Type B pancreatic cell (in vitro differentiated cells): ENCODE measurements at places on chromosomes 7 and 10. TPM values are rescaled to one million over a fixed set of nuclear protein-coding genes. Genes with fewer than 3 reads are reported as not detected.
A peak's percentile ranks its signal among the peaks of the same experiment; 100 is the strongest.

DNA sequence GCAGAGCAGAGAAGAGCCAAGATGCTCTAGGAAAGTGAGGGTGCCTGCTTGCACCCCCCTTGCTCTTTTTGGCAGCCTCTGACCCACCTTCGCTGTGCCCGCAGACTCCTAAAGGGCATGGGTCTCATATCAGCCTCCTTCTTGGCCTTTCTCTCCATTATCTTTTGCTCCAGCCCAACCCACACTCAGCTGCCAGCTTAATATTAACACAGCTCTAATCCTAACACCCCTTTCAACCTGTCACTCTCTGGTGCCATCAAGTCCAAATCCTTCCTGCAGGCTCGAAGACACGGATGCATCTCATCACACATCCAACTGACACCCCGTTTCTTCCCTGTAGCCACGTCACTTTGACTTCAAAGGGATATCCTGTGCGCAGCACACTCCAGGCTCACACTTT lies 171.6 kb upstream of the AUTS2 start:
- DNase-seq: no peak

DNA sequence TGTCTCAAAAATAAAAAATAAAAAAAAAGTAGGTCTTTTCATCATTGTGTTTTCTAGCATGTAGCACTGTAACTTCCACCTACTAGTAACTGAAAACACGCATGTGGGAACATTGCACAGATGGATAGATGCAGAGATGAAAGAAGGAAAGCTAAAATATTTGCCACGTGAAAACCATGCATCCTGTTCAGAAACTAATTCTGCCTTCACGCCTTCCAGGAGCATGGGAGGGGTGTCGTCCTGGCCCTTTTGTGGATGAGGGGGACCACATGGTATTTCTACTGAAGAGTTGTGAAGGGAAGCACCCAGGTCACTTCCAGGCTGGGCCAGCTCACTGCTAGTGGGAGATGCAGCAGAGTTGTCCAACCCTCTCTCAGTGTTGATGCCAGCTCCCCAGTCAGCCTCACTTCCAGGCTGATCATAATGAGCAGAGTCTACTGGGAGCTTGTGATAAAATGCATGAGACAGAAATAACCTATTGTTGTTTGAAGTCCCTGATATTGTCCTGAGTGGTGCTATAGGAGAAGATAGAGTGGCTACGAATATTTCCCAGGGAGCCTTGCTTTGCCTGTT lies 287.1 kb upstream of the CELF2 start:
- no peak for DNase-seq

GRCh38 chr10:103609231-103610082 lies 116.0 kb downstream of the NEURL1 start:
- DNase-seq: no peak

DNA sequence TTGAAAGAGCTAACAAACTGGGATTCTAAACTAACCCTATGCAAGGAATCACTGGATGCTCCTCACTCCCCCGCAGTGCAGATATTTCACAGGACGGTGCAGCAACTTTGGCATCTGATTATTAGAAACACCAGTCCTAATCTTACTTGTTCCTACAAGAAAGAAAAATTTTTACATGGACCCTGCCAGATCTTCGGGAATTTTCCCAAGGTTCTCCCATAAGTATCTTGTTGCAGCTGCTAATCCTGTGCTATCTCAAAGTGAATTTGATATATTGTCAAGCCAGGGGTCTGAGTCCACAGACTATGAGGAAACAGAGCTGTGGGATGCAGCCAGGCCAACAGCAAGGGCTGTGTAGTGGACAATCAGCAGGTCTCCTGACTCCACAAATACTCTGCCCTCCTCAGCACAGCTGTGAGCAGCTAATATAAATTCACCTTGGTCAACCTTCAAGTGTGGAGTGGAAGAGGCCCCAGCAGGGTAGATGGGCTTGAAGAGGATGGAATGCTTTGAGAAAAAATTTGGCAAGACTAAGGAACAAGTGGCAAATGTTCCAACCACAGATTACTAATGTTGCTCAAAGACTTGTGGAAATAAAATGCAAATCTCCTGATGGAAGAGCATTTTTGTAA lies 25.6 kb downstream of the VSTM4 start:
- DNase-seq: peak; percentile 40

GRCh38 chr7:129401967-129402860 lies 32.0 kb upstream of the STRIP2 start:
- no peak for DNase-seq

GRCh38 chr7:128404143-128404681 lies 5.6 kb downstream of the IMPDH1 start:
- no peak for DNase-seq

DNA sequence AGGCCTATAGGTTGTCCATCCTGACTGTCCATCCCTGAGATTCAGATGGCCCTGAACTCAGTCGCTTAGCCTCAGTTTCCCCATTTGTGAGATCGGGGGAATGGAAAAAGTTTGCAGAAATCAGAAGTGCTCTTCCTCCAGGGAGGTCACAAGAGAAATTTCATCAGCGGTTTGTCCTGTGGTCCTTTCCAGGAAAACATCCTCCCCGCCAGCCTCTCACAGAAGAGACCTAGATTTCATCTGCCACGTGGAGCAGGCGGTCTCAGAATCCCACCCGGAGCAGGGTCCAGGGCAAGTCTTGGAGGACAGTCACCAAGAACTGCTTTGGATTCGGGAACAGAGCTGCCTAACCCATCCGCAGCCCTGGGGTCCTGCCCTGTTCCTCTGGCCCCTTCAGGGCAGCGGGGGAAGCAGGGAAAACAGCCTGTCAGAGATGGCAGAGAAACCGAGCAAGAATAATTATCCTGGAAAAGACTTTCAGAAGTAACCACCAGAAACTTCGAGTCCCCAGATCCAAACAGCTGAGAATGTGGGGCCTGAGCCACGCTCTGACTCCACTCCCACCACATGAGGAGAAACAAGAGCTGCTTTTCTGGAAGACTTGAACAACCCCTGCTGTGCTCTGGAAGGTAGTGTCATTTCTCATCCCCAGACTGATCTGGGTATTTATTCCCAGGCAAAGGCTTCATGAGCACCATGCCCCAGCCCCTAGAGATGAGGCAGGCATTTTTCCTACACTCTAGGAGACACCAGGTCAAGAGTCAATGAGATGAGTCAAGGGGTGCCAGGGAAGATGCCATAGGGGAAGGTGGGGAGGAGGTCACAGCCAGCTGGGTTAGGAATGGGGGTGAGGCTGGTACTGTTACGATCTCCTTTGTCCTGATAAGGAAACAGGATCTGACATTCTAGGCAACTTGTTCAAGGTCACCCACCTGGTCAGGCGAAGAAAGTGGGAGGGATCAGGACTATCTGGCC lies 1.1 kb upstream of the TNS3 start:
- DNase-seq: no peak

DNA sequence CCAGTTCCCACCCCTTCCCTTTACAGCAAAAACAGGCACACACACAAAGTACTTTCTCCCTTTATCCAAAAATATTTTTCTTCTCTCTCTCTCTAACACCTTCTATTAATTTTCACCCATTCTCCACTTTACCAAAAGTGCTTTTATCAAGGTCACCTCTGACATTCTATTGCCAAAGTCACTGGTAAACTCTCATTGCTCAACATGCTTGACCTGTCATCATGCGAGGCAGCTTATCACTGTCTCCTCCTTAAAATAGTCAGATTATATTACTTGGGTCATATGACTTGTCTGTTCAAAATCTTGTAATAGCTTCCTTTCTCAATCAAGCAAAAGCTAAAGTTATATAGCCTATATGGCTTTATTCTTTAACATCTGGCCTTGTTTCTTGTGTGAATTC lies 28.6 kb downstream of the MACC1 start:
- DNase-seq: no peak

GRCh38 chr10:104220522-104220921 lies 11.6 kb downstream of the CFAP43 start:
- no peak for DNase-seq

DNA sequence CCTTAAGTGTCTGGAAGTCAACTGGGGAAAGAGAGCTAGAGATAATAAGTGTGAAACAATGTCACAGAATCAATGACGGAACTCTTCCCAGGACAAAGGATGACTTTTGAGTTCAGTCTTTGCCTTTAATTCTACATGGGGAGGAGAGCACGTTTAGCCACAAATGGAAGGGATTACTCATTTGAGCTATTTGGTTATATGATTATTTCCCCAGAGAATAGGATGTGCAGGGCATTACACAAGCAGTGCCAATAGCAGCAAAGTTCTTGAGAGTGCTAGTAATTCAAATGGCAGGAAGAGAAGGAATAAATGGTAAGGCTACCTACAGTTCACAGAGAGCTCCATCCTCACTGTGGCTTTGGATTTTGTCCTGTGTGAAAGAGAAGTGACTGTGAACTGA lies 6.0 kb downstream of the EGFR start:
- DNase-seq: no peak

- DNase-seq: no peak
Observed at GRCh38 chr10:69503896-69504265, 52.6 kb downstream of the TSPAN15 start.

DNA sequence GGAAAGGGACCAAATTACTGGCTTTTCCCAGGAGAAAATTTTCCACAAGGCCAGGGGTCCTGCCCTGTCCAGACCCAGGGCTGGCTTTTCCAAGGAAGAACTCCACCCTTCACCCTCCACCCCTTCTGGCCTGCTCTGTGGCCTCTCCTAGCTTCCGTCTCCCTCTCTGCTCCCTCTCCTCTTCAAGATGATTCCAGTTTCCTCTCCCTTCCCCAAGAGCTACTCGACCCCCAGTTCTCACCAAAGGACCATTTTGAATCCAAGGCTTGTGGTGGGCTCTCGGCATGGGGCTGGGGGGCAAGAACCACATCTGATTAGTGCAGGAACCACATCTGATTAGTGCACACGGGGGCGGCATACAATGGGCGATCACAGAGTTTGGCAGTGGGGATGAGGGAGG lies 7.7 kb downstream of the CHAT start:
- DNase-seq: no peak

DNA sequence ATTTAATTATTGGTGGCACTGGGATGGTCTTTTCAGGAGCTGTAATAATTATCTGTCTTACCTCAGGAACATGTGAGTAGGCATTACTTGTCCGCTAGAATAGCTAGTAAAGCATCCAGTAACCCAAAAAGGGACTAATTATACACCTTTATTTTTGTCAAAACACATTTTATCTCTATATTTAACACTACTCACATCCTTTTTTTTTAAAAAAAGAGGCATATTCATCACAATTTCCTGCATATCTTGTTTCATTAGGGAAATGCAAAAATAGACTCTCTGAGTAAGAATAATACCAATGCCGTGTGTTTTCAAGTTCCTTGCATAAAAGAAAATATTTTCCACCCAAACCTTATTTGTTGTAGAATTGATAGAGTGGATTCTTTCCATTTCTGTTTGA lies 99.5 kb downstream of the VTI1A start:
- DNase-seq: no peak

DNA sequence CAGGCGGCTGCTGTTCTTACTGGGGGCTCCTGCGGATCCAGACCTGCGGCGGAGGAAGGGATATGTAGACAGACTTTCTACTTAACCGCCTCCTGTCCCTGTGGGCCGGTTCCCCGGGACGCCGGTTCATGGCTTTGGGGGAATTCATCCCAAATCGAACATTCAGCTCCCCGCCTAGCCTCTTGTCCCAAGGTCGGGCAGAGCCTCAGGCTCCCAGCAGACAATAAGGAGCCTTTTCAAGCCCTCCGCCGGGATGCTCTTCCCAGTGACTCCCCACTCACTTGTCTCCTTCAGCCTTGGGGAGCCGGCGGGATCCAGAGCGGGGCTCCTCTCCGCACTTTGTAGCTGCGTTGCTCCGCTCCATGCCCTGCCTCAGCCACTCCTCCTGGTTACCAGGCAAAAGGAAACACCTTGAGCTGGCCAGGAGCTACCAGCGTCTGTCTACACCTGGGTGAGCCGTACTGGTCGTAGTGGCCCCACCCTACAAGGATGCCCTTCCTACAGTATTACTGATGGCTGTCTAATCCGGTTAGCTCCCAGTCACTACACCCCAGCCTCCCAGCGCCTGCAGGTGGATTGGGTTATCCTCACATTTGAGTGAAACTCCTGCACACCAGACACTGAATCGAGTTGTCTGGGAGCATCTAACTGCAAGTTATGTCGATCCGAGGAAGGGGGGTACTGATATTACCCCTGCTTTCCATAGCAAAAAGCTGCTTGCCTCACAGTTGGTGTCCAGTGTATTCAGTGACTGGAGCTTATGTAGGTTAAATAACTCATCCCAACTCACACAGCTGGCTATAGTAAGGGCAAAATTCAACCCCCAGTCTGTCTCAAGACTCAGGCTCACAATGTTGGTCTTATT lies at the start of gene C10orf95:
Gene C10orf95, minus strand, starts transcription at position 439 of the 865 bp plus-strand sequence. CDS start 450 bp downstream, outside the sequence.
- DNase-seq: no peak

GRCh38 chr10:29328983-29329382 lies 40.1 kb downstream of the LYZL1 start:
- no peak for DNase-seq

- no peak for DNase-seq
Observed at GRCh38 chr10:17265468-17265867, 37.4 kb downstream of the VIM start.

DNA sequence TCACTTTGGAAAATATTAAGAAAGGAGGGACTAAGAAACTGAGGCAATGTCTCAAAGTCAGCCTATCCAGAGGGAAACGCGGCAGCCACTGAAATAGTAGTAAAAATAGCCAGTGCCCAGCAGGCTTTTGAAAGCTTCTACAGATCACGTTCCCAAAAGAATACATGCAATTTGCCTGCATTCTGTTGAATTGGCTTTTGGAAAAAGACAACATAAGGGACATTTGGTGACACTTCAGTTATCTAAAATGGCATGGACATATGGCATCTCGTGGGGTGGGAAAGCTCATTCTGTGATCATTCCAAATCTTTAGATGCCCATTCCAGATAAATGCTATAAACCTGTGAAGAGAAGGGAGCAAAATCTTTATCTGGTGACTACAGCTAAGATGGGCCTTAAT lies 82.8 kb upstream of the PDE1C start:
- DNase-seq: no peak

DNA sequence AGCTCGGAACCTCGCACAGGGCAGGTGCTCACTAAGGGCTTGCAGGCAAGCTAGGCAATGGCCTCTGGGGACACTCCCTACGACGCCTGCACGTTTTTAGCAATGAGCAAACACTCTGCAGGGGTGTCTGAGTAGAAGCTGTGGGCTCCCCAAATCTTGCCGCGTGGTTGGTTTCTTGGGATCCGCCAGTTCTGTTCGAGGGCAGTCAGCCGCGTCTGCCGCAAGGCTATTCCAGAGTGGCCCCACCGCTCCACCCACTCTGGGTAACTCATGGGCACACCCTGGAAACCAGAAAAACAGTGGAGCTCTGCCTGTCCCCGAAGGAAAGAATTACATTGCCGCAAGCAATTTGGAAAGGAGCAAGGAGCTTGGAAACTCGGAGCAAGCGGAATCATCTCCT lies 189.3 kb upstream of the LYZL2 start:
- DNase-seq: no peak

GRCh38 chr10:110317866-110318850 lies 13.4 kb upstream of the SMNDC1 start:
- no peak for DNase-seq

GRCh38 chr10:113252650-113253618 lies 299.9 kb upstream of the HABP2 start:
- no peak for DNase-seq

The SPDYE5 gene
- total RNA-seq: not detected in 2 replicates

The TMEM229A gene
- total RNA-seq: 0.19 and 0.33 TPM in 2 replicates

The SLC39A12 gene
- not detected in 2 replicates for total RNA-seq

The ANKRD2 gene
- 0.19 TPM in 1 of 2 replicates, not detected in the other for total RNA-seq

The SEMA3D gene
- 52.9 and 87.6 TPM in 2 replicates for total RNA-seq

The GARIN1A gene
- total RNA-seq: 2.4 TPM in 2 replicates

The FFAR4 gene
- total RNA-seq: 0.70 and 1.2 TPM in 2 replicates

The KEL gene
- total RNA-seq: 1.6 and 2.8 TPM in 2 replicates

The CHN2 gene
- total RNA-seq: 19.7 and 34.0 TPM in 2 replicates

The NAT16 gene
- not detected in 2 replicates for total RNA-seq

The CCDC6 gene
- 55.4 and 75.1 TPM in 2 replicates for total RNA-seq

The ANKRD16 gene
- total RNA-seq: 6.7 and 15.3 TPM in 2 replicates

The SEMA4G gene
- total RNA-seq: 28.0 and 46.0 TPM in 2 replicates
